ENCODE measurements at places on chromosomes 16 and 17.

DNA sequence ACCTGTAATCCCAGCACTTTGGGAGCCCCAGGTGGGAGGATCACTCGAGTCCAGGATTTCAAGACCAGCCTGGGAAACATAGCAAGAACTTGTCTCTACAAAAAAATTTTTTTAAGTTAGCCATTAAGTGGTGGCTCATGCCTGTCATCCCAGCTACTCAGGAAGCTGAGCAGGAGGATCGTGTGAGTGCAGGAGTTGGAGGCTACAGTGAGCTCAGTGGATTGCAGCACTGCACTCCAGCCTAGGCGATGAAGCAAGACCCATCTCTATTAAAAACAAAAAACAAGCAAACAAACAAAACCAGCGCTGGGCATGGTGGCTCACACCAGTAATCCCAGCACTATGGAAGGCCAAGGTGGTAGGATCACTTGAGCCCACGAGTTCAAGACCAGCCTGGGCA, 38.0 kb downstream of the HEATR3 start:
- no peak for DNase-seq

- peak; percentile 33 for DNase-seq
Observed at GRCh38 chr17:3879186-3879585, 13.7 kb downstream of the CAMKK1 start.

DNA sequence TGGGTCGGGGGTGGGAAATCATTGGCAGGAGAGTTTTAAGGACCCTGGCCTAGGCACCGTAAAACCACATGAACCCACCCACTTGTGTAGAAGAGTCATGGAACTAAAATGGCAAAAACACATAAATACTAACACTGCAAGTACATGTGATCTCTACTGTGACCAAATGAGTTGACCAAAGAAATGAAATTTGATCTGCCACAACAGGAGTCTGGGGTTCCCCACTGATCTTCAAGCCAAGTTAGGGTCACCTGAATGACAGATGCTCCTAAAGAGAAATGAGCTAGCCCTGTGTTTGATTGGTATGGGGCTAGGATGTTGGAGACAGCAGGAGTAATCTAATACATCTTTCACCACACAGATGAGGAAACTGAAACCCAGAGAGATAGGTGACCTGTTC, 21.5 kb upstream of the SKAP1 start:
- DNase-seq, result no peak

DNA sequence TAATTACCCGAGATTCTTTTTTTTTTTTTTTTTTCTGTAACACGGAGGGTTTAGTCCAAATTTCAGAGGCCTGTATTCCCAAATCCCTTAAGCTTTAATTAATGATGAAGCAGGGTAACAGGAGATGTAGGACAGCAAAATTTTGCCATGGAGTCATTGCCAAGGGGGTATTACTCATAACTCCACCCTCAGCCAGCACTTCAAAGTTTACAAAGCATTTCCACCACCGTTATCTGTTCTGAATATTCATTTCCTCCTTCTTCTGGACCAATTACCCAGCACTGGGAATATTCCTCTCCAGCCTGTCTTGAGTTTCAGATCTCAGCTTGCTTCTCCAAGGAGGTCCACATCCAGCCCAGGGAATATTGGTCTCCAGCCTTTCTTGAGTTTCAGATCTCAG, 747.5 kb upstream of the EEF2KMT start:
- DNase-seq, result no peak

DNA sequence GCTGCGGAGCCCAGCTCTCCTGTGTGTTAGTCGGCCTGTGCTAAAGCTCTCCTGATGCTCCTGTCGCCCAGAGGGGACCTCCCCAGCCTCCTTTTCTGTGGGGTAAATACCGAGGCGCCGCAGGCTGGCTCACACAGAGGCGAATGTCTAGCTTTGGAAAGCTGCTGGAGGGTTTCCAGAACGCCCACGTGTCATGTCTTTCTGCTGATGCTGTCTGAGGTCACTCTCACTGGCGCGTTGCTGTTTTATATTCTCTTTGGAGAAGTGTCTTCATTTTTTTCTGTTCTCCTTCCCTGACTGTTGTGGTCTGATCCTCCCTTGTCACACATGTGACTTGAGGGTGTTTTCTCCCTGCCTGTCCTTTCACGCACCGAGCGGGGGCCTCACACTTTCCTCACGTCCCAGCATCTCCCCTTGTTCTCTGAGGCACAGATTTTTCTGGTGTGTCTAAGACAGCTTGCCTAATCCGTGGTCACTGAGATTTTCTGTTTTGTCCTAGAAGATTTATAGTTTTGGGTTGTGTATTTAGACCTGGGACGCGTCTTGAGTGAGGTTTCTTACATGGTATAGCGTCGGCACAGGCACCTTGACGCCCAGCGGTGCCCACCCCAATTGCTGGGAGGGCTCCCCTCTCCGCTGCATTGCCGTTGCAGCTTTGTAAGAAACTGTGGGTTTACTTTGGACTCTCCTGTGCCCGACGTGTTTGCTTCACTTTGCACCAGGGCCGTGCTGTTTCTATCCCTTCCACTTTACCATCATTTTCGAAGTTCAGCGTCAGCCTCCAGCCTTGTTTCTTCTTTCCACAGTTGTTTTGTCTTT, 92.1 kb upstream of the ZNF750 start:
- DNase-seq, result no peak

- no peak for DNase-seq
Observed at GRCh38 chr16:17451843-17452242, 18.9 kb downstream of the XYLT1 start.

GRCh38 chr16:46923513-46924295, 39.5 kb downstream of the GPT2 start:
- no peak for DNase-seq

- DNase-seq, result no peak
Observed at GRCh38 chr16:17304106-17304490, 166.7 kb downstream of the XYLT1 start.

DNA sequence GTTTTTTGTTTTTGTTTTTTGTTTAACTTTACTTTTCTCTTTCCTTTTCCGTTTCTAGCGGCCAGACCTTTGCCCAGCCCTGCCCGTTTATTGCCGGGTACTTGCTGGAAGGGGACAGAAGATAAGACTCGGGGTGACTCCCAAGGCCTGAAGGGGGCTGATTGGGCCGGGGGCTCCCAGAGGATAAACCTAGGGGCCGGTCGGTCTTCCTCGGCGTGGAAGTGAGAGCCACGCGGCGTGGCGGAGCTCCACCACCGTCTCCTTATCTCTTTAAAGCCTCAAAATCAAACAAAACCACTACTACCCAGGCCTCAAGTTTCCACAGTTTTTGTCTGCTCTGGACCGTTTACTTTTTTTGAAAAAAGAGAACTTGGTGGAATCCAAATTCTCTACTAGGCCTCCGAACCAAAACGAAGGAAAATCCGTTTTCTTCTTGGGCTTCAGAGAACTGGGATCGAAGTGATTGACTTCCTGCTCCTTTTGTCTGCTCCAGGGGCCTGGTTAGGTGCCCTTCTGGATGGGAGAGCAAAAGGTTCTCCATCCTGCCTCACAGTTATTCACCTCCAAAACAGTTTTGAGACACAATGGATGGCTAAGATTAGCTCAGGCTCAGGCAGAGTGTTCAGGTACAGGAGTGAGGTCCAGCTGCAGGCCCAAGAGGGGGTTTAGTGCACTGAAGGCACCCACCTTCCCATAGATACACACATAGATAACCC, 8.5 kb upstream of the HOXB9 start:
- no peak for DNase-seq

All from spinal cord (tissue), 10 donors.